ENCODE measurements at places on chromosomes 7 and 10.

- DNase-seq: no peak
Measured at GRCh38 chr10:48905311-48905710, 34.3 kb downstream of the LRRC18 start.

DNA sequence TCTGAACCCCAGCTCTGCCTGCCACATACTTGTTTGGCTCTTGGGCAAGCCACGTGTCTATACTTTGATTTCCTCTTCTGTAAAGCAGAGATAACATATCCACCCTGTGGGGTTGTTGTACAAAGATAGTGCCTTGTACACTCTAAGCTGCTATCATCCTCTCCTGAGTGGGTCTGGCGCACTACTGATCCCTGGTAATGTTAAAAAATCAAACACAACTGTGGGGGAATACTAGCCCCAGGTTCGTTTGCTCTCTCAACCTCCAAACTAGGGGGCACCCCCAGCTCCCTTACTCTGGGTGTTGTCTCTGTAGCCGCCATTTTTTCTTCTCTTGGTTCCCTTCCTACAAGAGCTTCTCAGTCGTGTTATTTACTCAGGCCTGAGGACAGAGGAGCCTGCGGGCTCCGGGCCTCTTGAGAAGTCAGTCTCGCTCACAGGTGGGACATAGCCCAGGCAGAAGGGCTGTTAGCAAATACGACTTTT lies 1.0 kb downstream of the POLM start:
- no peak for DNase-seq

- no peak for DNase-seq
Measured at GRCh38 chr10:25049966-25050365, 33.6 kb downstream of the THNSL1 start.

- no peak for DNase-seq
Measured at GRCh38 chr10:689452-690371, at the start of gene DIP2C. DIP2C (minus strand) TSS chr10:689668; CDS start chr10:689578, 90 bp downstream.

GRCh38 chr10:97684866-97685394 lies 2.1 kb downstream of the AVPI1 start:
- no peak for DNase-seq

GRCh38 chr7:105675934-105676371 lies 94.7 kb upstream of the EFCAB10 start:
- DNase-seq: peak; percentile 40

Measured in activated CD4-positive, CD25-positive, alpha-beta regulatory T cell (primary cell).